ENCODE measurements at places on chromosomes 6 and 20.
A peak's percentile ranks its signal among the peaks of the same experiment; 100 is the strongest.

- DNase-seq = no peak
These were observed 98.2 kb downstream of the BCAS1 start for GRCh38 chr20:53972179-53972578.

DNA sequence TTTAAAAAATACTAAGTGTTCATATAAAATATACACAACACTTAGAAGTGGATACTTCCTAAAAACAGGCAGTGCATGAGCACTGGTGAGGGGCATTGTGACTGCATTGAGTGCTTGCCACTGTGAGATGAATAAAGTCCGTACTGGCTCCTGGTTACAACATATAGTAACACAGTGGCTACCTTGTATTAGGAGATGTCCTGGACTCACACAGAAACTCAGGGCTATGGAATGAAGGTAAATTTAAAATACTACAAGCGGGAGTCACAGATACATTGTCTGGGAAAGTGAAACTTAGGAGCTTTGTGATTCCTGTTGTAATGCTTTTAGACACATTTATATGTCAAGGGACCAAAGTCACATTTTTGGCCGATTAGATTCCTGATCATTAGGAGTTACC lies 36.5 kb upstream of the HLA-G start:
- no peak for DNase-seq

- DNase-seq = no peak
These were observed 297.7 kb downstream of the DHX35 start for GRCh38 chr20:39259808-39260207.

DNA sequence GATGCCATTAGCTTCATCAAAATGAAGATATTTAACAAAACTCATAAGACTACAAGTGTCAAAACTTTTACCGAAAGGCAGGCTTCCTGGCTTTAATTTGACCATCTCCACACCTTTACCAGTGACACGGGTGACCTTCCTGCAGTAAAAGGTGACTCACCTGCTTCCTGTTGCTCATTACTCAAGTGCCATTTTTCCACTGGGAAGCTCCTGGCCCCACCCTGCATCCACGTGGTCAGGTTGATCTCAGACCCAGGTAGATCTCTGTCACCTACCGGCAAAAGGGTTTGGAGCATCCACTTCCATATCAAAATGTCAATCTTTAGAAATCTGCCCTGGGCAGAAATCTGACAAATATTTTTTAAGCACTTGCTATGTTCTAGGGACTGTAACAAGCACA lies 31.9 kb upstream of the CDH4 start:
- DNase-seq = no peak

GRCh38 chr6:73854998-73855718 lies 159.2 kb downstream of the CD109 start:
- peak; percentile 51 for DNase-seq
